ENCODE measurements at places on chromosomes 1 and 21.

DNA sequence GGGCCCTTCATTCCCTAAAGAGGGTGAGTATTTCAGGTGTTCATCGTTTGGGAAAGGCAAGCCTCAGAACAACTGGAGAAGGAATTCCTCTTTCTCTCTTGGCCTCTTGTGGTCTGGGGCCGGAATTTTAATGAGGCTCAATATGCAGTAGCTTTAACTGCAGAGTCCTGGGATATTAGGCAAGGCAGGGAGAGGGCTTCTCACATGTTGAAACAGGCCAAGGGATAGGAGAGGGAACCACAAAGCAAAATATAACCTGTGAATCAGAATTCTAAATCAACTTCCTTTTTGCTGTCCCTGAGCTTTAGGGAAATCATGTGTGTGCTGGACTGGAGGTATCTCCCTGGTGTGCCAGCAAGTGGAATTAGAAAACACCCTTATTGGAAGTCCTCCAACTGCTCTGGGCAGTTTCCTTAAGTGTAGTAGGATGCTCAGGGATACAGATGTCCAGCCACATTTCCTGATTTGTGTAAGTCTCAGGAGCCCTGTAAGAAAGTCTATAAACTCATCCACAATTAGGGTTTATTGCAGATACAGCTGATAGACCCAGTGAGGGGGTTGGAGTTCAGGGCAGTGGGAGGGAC lies 215.8 kb upstream of the ZRANB2 start:
- DNase-seq, result peak; percentile 76

GRCh38 chr1:224482619-224483018 lies 48.0 kb upstream of the WDR26 start:
- no peak for DNase-seq

- DNase-seq, result peak; percentile 65
Observed at GRCh38 chr1:107782217-107782845, 182.6 kb downstream of the VAV3 start.

GRCh38 chr1:204445860-204446412 lies 34.3 kb upstream of the PPP1R15B start:
- DNase-seq, result no peak

DNA sequence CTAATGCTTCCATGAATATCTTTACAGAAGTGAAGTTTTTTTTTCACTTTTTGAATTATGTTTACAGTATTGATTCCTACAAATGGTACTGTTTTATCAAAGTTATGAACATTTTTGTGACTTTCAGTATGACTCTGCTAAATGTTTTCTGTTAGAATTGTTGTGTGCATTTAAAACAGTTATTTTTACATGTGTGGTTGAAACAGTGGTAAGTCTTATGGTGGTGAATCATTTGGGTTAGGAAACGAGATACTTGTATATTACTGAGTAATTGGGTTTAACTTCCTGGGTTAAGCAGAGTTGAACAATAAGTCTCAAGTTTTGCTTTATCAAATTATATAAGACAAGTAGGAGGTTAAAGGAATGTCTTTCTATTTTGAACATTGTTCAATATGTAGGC lies 66.8 kb downstream of the VPS13D start:
- DNase-seq, result peak; percentile 63

GRCh38 chr1:175508320-175509110 lies 234.9 kb downstream of the TNR start:
- no peak for DNase-seq

GRCh38 chr1:232452736-232453440 lies 177.0 kb downstream of the SIPA1L2 start:
- DNase-seq, result no peak

DNA sequence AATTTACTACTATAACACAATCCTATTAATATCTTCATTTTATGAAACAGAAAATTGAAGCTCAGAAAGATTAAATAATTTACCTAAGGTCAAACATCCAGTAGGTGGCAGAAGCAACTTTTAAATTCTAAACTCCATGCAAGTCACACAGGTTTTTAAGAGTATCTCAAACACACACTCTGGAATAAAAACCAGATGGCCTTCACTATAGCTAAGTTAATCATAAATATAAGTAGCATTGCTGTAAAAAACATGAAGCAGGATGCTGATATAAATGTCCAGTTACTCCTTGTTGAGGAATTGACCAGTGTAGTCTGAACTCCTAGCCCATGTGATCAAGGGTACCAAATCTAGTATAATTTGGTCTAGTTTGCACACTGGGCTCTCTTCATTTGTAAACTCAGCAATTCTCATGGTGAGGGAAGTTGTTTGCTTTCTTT lies 9.4 kb upstream of the FMO3 start:
- DNase-seq, result peak; percentile 66

GRCh38 chr21:42865776-42866160 lies 13.6 kb downstream of the WDR4 start:
- no peak for DNase-seq

- DNase-seq, result no peak
Observed at GRCh38 chr1:37691497-37692077, 729 bp upstream of the CDCA8 start.

- no peak for DNase-seq
Observed at GRCh38 chr1:44685881-44686280, 11.4 kb downstream of the ARMH1 start.

GRCh38 chr1:167252986-167253385 lies 32.3 kb downstream of the POU2F1 start:
- no peak for DNase-seq

- no peak for DNase-seq
Observed at GRCh38 chr1:61322769-61323168, 240.4 kb downstream of the NFIA start.
